ENCODE measurements at places on chromosomes 5 and 9.

DNA sequence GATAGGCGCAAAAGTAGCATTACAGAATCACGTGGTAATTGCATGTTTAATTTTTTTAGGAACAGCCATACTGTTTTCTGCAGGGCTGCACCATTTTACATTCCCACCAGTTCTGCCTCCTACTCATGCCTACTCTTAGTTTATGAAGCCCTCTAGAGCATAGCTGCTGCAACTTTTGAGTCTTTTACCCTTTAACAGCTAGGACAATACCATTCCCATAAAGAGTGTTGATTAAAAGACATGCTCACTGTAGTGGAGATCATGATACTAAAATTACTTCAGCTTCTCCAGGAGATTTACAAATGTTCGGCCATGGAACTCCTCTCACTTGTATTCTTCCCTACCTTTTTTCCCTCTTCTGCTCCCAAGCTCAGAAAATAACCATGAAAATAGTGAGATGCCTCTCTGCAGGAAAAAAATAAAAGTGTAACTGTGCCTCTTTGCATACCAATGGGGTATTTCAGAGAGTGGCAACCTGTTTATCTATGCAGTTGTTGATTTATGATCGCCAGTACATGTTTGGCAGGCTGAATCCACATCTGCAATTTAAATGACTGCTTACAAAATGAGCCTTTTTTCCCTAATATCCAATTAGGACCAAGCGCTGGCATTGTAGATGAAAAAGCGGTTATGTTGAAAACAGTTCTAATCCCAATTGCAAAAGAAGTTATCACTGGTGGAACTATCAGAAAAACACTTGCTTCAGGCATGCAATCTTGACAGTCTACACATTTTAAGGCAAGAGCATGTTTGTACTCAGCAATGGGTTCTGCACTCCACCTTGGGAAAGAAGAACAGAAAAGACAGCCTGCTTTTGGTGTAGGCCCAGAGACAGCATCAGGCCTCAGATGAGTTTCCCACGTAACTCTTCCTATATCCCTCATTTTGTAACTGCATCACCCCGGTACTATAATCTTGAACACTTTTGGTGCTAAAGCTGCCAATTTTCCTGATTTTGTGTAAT is 131.1 kb downstream of the ADAMTSL1 start:
- no peak for DNase-seq

DNA sequence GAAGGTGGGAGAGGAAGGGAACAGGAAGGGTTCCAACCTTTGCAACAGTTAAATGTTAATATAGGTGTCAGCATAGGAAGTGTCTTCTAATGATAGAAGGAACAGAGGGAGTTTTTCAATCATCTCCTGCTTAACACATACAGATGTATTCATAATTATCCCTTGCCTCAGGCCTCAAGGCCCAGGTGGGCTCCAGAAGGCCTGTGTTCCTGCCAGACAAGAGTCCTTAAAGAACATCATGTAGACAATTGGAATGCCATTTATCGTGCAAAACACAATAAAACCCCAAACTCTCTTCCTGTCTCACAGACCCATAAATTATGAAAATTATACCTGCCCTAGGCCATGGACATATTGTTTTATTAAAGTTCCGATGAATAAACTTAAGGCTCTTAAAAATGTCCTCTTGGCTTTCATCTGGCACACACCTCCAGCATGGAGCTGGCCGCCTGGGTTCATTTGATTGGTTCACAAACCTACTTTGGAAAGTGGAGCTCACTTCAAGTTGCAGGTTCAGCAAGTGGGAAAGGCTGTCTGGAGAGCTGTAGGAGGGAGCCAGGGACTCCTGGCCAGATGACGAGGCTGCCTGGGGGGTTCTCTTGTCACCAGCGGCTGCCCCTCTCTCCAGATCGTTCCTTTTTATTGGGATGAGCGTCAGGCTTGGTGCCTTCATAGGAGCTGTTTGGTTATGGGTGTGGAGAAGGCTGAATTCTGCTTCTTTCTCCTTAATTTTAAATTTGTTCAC is 17.5 kb downstream of the SPRY4 start:
- DNase-seq, result no peak

GRCh38 chr5:37045703-37046102 is 169.1 kb downstream of the NIPBL start:
- no peak for DNase-seq

DNA sequence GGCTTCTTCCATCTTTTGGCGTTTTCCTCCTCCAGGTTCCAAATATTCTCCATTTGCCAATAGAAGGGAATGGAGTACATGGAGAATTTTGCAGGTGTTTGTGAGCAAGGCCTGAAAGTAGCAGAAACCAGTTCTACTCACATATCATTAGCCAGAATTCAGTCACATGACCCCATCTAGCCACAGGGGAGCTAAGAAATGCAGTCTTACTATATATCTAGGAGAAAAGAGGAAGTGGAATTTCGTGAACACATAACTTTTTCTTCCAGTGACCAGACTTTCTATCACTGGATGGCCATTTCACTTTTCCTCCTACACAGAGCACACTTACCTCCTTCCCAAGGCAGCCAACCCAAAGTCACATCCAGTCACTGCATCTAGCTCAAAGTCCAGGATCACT is 55.1 kb downstream of the LOX start:
- DNase-seq, result no peak

- DNase-seq, result no peak
Measured at GRCh38 chr5:122064992-122065391, 13.1 kb downstream of the LOX start.

DNA sequence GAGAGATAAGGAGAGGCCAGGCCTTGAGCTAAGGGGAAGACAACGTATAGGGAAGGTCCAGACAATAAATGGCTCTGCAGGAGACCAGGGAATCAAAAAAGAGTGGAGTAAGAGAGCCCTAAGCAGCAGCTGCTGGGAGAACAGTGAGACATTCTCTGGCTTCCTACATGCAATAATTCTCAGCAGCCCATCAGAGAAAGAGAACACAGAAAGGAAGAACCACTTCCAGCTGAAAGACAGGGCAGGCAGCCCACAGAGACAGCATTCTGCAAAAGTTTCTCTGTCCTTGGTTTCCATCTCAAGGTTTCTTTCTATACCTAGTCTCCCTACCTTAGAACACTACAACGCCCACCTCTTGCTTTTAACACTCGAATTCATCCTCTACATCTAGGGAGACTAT is 189.9 kb downstream of the DEPDC1B start:
- no peak for DNase-seq

- no peak for DNase-seq
Measured at GRCh38 chr9:110440796-110441195, 103.1 kb upstream of the TXNDC8 start.

DNA sequence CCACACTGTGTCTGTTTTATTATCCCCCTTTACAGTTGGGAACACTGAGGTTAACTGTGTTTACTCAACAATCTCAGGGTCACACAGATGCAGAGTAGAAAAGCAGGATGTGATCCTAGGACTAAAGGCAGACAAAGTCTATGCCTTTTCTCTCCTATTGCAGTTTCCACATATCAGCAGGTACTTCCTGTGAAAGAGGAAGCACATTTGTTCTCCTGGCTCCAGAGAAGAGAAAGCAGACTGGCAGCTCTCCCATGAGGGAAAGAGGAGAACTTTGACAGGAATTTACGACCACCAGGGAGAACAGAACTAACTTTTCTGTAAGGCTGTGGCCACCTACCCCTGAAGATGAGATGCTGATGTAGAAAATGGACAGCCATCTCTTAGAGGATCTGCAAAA is 84.2 kb upstream of the TNC start:
- no peak for DNase-seq

DNA sequence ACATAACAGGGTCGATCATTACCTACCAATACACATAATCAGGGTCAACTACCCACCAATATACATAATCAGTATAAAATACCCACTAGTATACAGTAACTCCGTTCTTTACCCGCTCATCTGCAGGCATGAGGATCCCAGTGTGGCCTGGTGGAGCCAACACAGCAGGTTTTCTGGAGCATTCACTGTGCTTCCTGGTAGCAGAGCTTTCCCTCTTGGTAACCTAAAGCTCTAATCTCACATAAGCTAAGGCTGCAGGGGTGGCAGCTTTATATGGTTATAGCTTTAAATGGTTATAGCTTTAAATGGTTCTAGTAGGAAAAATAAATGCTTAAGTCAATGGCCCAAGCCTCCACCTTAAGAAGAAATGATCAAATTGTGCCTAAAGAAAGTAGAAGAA is 11.9 kb downstream of the LCN1 start:
- no peak for DNase-seq

DNA sequence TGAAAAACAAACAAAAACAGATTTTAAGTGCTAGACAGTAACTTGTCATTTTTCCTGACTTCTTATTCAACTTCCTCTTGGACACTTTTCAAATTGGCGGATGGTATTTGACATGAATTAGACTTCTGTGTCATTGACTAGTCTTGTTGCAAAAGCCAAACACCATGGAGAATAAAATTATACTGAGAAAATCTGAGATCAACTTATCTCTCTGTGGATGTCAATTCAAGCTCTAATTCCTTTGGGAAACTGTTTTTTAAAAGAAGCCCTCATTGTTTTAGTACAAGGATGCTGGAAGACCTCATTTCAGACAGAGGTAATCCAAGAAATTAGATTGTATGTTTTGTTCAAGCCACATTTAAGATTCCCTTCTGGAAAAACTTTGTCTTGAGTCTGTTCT is 831.0 kb downstream of the SEMA5A start:
- no peak for DNase-seq

DNA sequence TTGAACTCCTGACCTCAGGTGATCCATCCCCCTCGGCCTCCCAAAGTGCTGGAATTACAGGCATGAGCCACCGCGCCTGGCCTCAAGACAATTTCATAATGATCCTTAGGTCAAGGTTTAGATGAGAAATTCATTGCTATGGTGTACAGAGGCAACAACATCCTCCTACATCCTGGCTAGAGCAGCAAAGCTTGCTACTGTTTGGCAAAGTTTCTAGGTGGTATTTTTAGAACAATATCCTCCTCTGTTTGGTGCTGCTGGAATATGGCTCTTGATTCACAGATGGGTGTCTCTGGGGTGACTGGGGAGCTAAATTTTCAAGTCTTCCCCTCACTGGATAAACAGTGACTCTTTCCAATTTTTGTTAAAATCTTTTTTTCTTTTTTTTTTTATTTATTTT is 30.6 kb downstream of the CRHBP start:
- DNase-seq, result no peak

GRCh38 chr5:36230151-36230790 is 11.5 kb downstream of the NADK2 start:
- no peak for DNase-seq

GRCh38 chr5:178808886-178809285 is 50.9 kb upstream of the ZNF354B start:
- no peak for DNase-seq

GRCh38 chr5:142872795-142873194 is 102.6 kb downstream of the ARHGAP26 start:
- DNase-seq, result no peak

DNA sequence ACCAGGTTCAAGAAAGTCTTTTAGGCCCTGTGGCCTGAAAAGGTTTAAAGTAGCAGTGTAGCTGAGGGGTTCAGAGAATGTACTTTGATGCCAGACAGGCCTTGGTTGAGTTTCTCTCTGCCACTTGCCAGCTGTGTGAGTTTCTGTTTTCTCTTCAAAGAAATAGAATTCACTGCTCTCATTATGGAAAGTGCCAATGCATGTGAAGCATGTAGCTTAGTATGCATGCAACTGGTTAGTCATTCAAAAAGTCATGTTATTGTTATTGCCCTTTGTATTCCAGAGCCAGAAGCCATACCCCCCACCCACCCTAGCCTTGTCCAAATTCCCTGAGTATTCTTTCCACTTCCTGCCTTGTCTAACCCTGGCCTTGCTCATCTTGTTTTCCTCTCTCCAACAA is 101.7 kb downstream of the ADRB2 start:
- no peak for DNase-seq
